Hindlimb muscle (tissue), 1 donor: ENCODE measurements at places on chromosomes 11 and 22. TPM values are rescaled to one million over a fixed set of nuclear protein-coding genes. Genes with fewer than 3 reads are reported as not detected.
A peak's percentile ranks its signal among the peaks of the same experiment; 100 is the strongest.

DNA sequence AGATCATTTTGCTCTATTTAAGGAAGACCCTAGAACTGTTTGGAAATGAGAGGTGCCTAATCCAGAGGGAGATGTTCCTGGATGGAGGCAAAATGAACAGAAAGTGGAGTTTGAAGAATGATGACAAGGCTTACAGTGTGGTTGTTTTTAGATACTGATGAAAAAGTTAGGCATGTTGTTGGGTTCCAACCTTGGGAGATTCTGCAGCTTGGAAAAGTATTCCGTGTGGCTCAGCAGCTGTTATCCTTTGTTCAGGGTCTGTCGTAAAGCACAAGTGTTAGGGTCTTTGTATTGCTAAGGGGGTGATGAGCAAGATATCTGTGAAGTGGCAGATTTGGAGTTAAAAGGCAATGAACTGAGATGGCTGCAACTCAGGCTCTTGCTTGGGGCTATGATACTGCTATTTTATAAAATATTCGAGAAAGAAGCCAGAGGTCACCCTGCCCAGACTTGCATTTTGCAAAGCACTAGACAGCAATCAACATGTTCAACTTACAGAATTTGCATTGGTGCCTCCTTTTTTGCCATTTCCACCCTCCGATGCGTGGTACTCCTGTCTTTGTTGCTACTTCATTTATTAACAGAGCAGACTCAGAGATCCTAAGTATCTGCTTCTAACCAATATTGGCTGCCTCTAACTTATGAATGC is 45.3 kb upstream of the POGLUT3 start:
- DNase-seq = no peak

- no peak for DNase-seq
These were observed 64.7 kb downstream of the LDLRAD3 start for GRCh38 chr11:36008584-36008983.

- peak; percentile 69 for DNase-seq
These were observed 131.4 kb upstream of the UBASH3B start for GRCh38 chr11:122523846-122524805.

DNA sequence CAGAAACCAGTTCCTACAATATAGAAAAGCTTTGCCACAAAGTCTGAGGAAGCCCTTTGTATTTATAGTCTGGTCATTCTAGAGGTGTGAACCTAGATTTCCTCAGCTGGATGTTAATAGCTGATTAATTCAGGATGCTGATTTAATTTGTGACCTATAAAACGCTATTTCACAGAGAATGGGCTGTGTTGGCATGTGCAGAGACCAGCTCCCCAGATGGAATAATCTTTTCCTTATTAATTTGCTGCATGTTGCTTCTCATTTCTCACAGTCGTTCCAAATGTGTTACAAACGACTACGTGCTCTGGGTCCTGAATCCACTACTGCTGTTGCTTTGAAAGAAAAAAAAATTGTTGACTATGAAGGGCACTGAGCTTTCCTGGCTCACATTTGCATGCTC is 49.3 kb downstream of the BDNF start:
- DNase-seq = no peak

DNA sequence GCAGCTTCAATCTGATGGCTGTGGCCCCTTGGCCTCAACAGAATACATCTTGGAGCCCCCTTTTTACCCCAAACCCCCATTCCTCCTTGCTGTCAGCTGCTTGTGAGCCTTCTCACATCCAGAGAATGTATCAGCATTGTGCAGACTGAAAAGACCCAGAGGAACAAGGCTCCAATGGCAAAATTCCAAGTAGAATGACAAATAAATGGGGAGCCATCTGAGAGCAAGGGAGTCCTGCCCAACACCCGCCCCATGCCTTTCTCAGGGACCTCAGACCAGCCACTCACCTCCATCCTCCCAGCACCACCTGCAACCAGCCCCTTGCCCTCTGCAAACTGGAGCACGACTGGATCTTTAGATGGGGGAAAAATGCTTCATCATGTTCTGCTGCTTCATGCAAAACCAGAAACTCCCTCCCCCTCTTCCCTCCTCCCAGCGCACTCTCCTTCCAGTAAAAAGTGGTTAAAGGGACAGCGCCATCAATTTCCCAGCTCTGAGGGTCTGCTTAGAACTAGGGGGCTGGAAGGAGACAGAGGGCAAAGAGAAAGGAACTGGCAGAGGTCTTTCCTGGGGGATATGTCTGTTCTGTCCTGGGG is 2.2 kb upstream of the NEFH start:
- DNase-seq = no peak

- no peak for DNase-seq
These were observed 52.0 kb upstream of the CHRNA10 start for GRCh38 chr11:3723014-3723708.

- DNase-seq = no peak
These were observed 9.4 kb downstream of the C11orf91 start for GRCh38 chr11:33691066-33691864.

GRCh38 chr11:111082664-111083063 is 162.9 kb upstream of the POU2AF2 start:
- no peak for DNase-seq

GRCh38 chr11:63906585-63906984 is 10.4 kb downstream of the RCOR2 start:
- no peak for DNase-seq

DNA sequence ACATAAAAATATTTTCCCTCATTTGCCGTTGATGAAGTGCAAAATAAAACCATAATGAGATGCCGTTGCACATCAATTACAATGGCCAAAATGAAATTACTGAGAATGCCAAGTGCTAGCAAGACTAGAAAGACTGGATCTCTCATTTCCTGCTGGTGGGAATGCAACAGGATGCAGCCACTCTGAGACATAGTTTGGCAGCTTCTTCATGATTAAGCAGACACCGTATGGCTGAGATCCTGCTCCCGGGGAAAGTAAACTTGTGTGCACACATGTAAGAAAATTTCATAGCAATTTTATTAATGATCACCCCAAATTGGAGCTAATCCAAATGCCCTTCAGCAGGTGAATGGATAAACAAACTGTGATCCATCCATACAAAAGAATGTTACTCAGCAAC is 1013.2 kb downstream of the TBC1D22A start:
- DNase-seq = no peak

GRCh38 chr22:25193548-25193947 is 6.1 kb upstream of the CRYBB3 start:
- no peak for DNase-seq

TRIM5 gene
- polyA plus RNA-seq = 13.9 TPM

OR5AR1 gene
- polyA plus RNA-seq = not detected

POTEH gene
- polyA plus RNA-seq = not detected

TCN1 gene
- polyA plus RNA-seq = 0.31 TPM

DGCR6 gene
- polyA plus RNA-seq = 63.4 TPM

ISX gene
- polyA plus RNA-seq = not detected

ABCC8 gene
- polyA plus RNA-seq = 3.5 TPM

RPS6KB2 gene
- 30.3 TPM for polyA plus RNA-seq
